NCI-H1092 (cell line): ENCODE measurements at places on chromosomes 12 and 14.

GRCh38 chr14:20830831-20831230 lies 28.2 kb upstream of the RNASE1 start:
- DNase-seq = no peak

- no peak for DNase-seq
Observed at GRCh38 chr12:104673696-104674482, 217.1 kb downstream of the CHST11 start.

DNA sequence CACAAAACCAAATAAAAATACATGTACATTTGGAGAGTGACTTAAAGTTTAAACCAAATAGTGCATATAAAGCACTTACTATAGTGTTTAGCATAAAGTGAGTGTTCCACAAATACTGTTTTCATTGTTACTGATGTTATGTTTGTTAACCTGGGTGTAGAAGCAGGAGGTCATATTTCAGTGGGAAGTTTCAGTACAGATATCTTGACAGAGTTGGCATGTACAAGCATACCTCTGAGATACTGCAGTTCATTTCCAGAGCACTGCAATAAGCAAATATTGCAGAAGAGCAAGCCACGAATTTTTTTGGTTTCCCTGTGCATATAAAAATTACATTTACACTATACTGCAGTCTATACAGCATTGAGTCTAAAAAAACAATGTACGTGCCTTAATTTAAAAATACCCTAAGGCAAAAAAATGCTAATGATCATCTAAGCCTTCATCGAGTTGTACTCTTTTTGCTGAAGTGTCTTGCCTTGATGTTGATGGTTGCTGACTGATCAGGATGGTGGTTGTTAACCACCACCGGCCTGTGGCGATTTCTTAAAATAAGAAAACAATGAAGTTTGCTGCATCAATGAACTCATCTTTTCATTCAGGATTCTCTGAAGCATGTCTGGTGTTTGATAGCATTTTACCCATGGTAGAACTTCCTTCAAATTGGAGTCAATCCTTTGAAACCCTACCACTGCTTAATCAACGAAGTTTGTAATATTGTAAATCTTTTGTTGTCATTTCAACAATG lies 361.1 kb upstream of the RPL10L start:
- no peak for DNase-seq

- DNase-seq = no peak
Observed at GRCh38 chr12:22731236-22731635, 106.3 kb downstream of the ETNK1 start.

DNA sequence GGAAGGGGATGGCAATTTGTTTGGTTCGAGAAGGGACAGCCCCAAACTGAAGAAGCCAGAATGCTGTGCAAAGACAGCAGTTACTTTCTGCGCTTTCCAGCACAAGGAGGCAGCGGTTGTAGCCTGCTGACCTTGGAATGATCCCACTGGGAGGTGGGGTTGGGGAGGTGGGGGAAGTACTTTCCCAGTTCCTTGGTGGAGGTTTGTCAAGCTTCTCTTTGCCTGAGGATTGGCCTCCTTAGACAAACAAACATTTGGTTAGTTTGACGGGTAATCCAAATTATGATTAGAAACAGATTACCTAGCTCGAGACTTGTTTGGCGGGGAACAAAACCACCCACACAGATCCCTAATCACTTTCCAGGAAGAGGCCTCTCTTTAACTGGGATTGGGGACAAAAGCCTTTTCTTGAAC lies 79.1 kb upstream of the EGLN3 start:
- no peak for DNase-seq

DNA sequence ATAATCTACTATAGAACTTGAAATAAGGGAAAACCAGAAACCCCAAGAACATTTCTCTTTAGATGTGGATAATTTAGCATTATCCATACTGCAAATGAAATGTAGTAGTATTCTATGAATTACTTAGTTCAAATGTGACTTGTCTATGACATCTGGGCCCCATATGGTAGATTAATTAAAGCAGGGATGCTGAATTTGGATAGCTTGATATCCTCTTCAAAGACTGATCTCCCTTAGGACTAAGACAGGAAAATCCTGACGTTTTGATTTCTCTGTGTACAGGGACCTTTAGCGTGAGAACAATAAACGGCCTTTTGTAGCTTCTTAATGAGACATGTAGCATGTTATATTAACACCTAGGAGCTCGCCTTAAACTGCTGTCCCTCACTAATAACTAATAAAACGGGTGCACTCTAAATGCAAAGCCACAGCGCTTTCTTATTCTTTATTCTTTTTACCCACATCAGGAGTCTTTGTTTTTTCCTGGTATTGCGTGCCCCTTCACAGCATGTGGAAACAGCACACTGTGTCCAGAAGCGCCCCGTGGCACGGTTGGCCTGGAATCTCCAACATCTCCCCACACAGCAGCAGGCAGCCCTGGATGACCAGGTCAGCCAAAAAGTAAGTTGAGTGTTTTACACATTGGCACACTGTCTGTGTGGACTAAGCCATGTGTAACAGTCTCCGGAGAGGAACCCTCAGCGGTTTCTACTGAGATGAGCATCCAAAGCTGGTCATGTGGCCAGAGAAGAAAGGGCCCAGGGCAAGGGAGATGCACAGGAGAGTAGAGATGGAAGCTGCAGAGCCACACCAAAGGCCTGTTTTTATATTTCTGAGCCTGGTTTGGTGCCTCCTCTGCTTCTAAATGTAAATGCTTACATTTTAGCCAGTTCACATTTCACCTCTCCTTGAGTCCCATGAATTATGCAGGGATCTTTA lies 93.1 kb downstream of the SRGAP1 start:
- DNase-seq = no peak

GRCh38 chr12:66244446-66244845 lies 55.4 kb downstream of the IRAK3 start:
- DNase-seq = no peak

DNA sequence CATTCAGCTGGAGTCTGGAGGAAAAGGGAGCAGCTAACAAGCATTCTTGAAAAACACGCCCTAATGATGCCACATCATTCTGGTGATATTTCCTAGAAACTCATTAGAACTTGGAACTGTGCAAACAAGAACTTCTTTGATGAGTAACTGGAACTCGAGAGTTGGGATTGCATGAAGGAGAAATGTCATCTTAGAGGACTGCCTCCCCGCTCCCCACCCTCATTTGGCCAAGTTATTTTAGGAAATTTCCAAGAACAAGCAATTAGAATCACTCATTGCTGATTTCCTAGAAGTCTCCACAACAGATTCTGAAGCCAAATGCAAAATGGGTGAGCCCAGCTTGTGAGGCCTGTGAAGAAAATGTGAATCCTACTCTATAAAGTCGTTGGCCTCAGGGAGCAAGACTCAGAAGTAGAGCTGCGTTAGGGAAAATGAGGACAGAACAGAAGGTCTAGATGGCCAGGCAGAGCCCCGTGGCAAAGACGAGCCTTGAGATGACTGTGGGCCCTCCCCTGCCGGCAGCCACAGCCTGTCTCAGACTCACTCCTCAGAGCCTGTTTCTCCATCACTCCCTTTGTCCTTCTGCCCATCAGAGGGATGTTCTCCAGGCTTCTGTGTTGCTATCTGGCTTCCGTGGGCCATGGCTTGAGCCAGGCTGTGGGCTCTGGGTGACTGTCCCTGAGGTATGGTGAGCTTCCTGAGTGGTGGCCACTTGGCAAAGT lies 38.4 kb downstream of the RTL1 start:
- no peak for DNase-seq

DNA sequence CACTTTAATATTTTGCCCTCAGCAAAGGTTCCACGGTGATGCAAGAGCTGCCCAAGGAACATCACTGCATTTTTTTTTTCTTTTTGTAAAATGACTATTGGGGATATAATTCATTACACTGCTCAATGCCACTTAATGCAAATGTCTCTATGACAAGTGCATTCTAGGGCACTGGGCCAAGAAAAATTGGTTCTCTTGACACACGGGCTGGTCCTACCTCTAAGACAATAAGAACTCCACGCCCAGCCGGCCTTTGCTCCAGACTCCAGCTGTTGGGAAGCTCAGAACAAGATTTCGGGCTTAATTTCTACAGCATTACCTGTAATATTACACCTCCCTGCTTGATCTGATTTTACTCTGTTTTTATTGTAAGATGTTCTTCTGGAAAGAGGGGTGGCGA lies 48.8 kb upstream of the VRK1 start:
- peak; percentile 13 for DNase-seq

- DNase-seq = no peak
Observed at GRCh38 chr12:132660052-132660451, 27.1 kb downstream of the POLE start.

DNA sequence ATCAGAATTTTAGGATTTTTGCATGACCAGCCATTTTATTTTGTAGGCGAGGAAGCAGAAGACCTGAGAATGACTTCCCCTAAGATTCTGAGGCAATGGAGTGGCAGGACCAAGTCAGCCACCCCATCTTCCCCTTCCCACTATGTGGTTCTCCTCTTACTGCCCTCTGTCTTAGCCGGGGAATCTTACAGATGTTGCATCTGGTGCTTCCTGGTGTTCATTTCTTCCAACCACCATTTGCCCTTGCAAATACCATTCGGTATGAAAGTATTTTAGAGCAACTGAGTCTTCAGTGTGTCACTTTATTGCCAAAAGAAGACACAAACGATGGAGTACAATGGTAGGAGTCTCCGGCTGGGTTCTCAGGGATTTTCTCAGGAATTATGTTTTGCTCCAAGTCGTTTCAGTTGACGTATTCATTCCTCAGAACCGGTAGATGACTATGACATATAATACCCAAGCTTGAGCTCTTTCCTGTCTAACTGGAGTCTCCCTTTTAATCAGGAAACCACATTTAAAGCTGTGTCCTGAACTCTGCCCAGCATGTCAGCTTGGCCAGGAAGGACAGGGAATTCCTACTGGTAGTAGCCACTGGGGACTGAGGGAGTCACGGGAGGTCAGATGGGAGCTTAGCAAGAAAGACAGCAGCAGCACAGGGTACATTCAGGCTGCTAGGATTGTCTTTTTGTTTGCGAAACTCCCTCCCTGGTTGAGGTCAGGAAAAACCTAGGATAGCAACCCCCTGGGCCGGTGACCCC lies 87.0 kb downstream of the SAMD4A start:
- no peak for DNase-seq

DNA sequence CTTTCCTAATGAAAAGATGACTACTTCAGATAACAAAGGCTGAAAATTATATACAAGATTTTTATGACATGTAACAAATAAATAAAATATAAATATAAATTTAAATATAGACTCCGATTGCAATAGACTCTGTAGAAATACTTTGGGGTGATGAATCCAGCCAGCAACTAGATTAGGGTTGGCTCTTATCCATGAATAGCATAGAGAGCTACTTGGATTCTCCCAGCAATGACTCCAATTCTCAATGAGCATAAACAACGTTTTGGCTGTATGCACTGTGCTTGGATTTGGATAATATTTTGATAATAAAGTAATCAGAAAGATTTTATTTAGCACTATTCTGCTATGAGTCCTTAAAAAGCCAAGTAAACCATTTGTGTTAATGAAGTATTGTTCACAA lies 58.0 kb upstream of the LRFN5 start:
- DNase-seq = no peak

GRCh38 chr14:91400696-91401095 lies 16.9 kb downstream of the CCDC88C start:
- DNase-seq = no peak

DNA sequence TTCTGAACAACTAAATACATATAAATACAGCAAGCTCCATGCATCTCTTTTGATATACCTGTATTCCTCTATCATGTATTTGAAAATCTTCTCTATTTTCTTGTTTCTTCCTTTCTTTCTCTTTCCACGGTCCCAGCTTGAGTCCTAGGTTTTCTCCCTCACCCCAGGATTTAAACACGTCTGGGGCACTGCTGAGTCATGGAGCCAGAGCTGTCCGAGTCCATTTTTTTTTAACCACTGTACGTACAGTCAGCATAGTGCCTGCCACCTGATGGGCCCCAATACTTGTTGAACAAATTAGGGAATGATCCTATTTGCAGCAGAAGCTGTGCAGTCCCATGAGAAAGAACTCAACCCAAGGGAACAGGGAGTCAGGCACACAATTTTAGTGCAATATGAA lies 158.1 kb downstream of the ATP23 start:
- no peak for DNase-seq

DNA sequence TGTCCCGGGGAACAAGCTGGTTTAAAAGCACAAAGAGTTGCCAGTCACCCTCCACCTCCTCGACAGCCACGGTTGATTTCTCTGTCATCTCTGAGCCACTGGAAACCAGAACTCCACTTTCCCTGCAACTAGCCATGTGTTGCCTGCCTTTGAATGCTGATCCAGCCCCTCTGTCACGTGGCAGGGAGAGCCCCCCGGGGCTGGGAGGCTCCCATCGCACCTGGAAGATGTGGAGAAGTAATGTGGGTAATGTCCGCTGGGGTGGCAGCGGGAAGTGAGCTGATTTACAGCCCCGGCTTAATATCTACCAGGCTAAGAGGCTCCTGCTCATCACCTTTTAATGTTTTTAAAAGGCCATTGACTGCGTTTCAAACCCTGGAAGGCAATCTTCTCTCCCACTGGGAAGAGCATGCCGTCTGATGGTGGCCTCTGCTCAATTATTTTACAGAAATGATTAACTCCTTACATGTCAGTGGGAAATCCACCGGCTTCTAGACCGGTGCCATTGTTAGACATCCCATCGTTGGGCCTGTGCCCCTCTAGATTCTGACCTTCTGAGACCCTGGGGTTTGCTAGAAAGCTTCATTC lies 7.4 kb downstream of the PRIMA1 start:
- no peak for DNase-seq

DNA sequence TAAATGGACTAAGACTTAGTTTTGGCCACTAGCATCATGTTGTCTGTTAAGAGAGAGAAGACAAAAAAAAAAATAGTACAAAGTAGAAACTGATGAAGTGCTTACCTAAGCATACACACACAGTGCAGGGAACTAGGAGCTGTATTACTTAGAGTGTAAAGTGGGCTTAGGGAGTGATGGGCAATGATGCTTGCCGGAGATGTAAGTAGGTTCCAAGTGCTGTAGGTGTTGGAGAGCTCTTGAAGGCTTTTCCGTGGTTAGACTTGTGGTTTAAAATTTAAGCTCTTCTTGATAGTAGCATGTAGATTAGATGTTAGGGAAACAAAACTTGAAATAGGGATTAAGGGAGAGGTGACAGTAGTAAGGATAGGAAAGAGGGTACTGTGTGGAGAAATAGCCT lies 34.7 kb downstream of the MIA2 start:
- DNase-seq = no peak

GRCh38 chr12:104057771-104058197 lies 6.5 kb upstream of the HCFC2 start:
- no peak for DNase-seq
